Naive B cell (primary cell): ENCODE measurements at places on chromosomes 5 and 9.

DNA sequence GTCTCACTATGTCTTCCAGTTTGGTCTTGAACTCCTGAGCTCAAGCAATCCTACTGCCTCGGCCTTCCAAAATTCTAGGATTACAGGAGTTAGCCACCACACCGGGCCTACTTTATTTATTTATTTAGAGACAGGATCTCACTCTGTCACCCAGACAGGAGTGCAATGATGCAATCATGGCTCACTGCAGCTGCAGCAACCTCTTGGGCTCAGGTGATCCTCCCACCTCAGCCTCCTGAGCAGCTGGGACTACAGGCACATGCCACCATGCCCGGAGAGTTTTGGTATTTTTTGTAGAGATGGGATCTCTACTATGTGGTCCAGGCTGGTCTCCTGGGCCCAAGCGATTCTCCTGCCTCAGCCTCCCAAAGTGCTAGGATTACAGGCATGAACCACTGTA is 32.8 kb downstream of the PHAX start:
- no peak for DNase-seq

GRCh38 chr5:81748556-81748955 is 2.3 kb downstream of the SSBP2 start:
- no peak for DNase-seq

- DNase-seq, result no peak
These were observed 142.7 kb upstream of the DHFR start for GRCh38 chr5:80797428-80798024.

GRCh38 chr5:179836225-179837019 is 15.7 kb downstream of the SQSTM1 start:
- peak; percentile 49 for DNase-seq

DNA sequence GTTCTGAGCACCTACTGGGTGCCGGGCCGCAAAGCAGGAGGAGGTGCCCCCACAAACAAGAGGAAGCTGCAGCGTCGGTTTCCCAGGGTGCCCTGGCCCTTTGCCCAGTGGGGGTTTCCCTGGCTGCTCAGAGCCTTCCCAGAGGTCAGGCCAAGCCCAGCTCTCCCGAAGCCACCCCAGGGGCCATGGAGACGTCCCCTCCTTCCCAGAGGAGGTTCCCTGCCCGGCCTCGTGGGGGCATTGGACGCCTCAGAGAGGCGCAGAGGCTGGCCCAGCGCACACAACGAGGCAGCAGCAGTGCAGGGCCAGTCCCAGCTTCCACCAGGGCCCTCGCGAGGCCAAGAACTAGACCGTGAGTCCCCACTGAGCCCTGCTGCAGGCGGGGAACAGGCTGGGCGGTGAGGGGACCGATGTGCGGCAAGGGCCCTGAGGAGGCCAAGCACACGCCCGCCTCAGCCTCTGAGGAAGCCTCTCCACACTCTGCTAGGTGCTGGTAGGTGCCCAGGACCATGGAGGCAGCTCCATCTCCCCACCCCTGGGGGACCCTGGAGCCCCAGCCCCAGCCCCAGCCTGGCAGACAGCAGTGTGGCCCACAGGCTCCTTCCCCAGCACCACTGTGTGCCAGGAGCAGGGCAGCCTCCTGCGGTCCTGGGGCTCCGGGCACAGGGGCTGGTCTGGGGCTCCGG is 7.0 kb downstream of the DIPK1B start:
- peak; percentile 44 for DNase-seq

GRCh38 chr9:108606401-108606800 is 249.4 kb downstream of the ACTL7B start:
- DNase-seq, result no peak

- DNase-seq, result no peak
These were observed 78.9 kb upstream of the RPS23 start for GRCh38 chr5:82356808-82357671.

DNA sequence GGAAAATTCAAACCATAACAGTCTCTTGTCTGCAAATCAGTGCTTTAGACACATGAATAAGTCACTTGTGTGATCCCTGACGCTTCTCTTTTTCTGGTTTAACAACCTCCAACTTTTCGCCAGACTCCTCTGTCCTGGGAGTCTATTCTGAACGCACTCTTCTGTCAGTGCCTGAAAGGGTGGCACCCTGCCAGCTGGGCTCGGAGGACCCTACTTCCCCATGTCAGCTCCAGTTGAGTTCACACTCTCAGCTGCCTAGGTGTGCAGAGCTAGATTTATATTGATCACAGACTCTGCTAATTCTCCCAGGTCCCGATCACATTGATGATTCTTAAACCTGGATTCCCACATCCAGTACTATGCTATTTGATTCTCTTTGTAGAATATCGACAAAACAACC is 649.1 kb downstream of the BNC2 start:
- no peak for DNase-seq

- no peak for DNase-seq
These were observed 1053.9 kb downstream of the PTPRD start for GRCh38 chr9:9558907-9559306.

- DNase-seq, result no peak
These were observed 5.4 kb upstream of the CCIN start for GRCh38 chr9:36163786-36164170.

- no peak for DNase-seq
These were observed 236.2 kb upstream of the NFIL3 start for GRCh38 chr9:91659529-91660495.

DNA sequence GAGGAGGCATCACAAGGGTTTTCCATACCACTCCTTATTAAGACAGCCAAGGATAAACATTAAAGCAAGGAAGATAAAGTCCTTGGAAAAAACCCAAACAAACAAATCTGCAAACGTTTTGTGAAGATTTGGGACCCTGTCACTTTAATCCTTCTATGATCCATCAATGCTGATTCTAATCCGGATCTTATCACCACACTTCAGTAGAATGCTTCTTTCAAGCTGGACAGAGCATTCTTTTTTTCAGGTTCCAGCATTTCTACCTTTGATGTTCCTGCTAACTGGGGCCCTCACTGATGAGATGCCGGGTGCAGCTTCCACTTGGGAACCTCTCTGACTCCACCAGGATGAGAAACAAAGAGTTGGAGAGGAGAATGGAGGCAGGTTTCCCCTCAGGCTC is 132.8 kb upstream of the SHB start:
- DNase-seq, result no peak

DNA sequence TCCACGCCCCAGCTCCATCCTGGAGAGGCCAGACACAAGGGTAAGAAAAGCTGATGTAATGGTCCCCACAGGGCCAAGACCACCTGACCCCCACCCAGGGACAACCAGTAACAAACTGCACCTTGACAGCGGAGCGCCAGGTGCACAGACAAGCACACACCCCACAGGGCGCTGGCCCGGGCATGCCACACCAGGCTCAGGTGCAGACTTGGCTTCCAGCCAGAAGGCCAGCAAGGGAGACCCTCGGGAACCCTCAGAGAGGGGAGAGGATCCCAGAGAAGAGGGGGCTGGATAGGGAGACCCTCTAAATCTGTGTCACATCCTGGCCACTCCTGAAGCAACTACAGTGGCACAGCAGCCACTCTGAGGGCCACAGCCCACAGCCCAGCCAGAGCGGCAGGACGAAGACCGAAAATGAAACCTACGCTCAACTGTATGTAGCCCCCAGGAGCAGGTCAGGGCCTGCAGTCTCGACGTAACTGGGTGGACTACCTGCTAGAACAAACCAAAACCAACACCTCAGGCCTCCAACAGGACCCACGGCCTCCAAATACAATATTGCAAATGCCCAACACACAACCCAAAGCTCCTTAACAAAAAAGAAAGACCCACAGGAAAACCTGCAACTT is 18.5 kb downstream of the CAMSAP1 start:
- no peak for DNase-seq

DNA sequence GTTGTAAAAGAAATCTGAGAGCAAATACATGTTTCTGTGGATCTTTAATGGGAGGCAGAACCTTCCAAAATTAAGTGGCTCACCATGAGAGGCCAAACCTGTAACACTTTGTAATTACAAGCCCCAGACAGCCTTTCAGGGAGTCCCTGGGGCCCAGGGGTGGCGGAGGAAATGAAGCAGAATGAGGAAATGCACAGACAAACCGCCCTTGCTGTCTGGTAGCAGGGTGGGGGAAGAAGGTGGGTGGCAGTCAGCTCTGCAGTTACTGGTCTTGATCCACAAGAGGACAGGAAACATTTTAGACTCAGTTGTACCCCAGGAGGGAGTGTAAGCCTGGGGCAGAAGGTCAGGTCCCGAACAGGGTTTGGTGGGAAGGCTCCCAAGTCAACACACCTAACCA is 6.5 kb downstream of the ARL14EPL start:
- DNase-seq, result peak; percentile 66

DNA sequence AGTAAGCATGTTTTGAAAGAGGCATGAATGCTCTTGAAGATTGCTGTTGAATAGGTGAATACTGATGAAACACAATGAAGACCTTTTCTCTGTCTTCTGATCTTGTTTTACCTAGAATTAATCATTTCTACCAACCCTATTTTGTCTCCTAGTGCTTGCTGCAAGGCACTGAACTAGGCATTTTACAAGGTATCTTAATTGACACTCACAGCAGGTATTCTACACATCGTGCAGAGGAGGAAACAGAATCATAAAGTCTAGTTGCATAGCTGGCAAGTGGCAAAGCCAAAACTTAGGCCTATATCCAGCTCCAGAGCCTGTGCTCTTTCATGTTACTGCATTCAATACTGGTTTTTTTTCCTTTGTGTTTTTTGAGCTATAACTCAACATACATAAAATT is 50.7 kb downstream of the CTNNA1 start:
- no peak for DNase-seq

- no peak for DNase-seq
These were observed 72.8 kb downstream of the TLE4 start for GRCh38 chr9:79644601-79645000.

GRCh38 chr5:39720136-39720535 is 295.4 kb upstream of the DAB2 start:
- no peak for DNase-seq

GRCh38 chr9:114666401-114666800 is 8.8 kb upstream of the TEX53 start:
- DNase-seq, result no peak

DNA sequence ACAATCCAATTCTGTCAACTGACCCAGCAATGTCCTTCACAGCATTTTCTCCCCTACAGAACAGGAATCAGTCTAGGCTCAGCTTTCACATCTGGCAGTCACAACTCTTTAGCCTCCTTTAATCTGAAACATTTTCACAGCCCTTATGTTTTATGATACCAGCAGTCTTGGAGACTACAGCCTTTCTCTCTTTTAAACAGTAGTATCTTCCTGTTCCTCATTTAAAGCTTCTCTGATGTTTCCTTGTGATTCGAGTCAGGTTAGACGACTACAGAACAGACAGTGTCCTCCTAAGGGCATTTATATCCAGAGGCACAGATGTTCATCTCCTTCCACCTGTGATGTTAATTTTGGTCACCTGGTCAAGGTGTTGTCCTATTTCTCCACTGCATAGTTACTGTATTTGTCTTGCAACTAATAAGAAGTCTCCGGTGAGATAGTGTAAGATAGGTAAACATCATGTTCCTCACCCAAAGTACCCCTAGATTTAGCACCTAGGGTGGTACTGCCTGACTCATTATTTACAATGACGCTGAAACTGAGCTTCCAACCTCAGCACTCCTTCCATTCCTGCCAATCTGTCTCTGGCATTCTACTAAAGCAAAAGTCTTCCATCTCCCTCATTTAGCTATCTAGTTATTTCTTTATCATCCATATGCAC is 20.7 kb downstream of the TTC39B start:
- no peak for DNase-seq

- no peak for DNase-seq
These were observed 45.2 kb downstream of the GCNT4 start for GRCh38 chr5:75006865-75007822.

DNA sequence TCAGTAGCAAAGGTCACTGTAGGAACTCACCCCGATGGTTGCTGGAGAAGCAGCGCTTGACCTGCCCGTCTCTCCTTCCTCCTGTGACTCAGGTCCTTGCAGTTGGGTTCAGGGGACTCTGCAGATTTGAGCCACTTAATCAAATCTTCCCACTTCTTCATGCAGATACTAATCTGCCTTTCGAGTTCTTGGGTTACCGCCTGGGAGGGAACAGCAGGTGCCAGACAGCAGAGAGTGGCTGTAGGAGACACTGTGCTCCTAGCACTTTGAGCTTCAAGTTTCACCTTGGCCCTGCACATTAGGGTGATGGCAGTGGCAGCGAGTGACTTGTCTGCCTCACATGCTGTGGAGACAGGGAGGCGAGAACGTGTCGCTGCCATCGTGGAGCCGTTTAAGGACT is 478.3 kb downstream of the PSAT1 start:
- DNase-seq, result no peak

GRCh38 chr9:92504881-92505280 is 22.6 kb upstream of the ASPN start:
- no peak for DNase-seq

- no peak for DNase-seq
These were observed 27.1 kb downstream of the CYSTM1 start for GRCh38 chr5:140202078-140202477.

DNA sequence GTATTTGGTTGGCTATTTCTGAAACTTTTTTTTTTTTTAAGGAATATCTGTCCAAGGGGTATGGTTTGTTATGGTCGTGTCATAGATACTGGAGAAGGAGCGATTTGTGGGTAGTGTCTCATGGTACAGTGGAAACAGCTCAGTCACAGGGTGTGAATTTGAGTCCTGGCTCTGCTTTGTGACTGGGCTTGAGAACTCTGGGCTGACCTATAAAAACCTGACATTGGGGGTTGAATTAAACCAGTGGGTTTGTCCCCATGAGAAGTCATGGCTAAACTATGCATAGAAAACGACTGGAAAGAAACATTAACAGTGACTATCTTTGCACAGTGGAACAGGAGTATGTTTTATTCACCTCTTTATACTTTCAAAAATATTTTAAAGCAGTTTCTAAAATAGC is 54.7 kb downstream of the MACROH2A1 start:
- no peak for DNase-seq

DNA sequence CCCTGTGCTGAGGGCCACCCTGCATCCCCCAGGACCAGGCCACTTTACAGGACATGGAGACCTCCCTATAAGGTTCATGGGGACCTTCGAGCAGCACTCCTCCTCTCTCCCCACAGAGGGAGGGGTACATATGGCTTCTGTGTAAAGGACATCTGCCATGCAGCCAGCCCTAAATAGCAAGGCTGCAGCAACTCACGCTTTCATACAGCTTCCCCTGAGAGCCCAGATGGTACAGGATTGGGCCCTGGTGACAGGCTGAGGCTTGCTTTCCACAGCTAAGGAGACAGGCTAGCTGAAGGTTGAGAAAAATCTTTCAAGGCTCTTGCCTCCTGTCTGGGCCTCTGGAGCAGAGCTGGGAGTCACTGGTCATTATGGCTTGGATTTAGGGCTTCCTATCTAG is 147.0 kb upstream of the ZNF366 start:
- no peak for DNase-seq

- no peak for DNase-seq
These were observed 134.7 kb downstream of the GADD45G start for GRCh38 chr9:89739511-89739910.

- DNase-seq, result no peak
These were observed 186.0 kb downstream of the GOLPH3 start for GRCh38 chr5:31987985-31988710.
